ENCODE measurements at places on chromosomes 2 and 18.
A peak's percentile ranks its signal among the peaks of the same experiment; 100 is the strongest.

DNA sequence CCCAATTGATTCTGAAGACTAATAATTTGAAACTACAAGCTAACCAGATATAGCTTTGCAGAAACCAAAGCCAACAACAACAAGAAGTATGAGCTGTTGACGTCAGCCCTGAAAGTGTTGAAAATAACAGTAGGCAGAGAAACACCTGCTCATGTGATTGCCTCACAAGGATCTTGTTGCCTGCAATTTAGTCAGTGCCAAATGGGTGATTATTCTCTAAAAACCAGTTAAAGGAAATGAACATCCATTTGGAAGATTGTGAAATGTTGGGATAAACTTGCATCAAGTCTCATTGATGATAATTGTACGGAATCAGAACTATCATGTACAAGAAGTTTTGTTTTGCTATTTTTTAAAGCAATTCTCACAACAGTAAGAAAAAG, 2.8 kb downstream of the CYTIP start:
- no peak for DNase-seq

GRCh38 chr2:41698678-41699422, 349.0 kb upstream of the PKDCC start:
- peak; percentile 28 for DNase-seq

DNA sequence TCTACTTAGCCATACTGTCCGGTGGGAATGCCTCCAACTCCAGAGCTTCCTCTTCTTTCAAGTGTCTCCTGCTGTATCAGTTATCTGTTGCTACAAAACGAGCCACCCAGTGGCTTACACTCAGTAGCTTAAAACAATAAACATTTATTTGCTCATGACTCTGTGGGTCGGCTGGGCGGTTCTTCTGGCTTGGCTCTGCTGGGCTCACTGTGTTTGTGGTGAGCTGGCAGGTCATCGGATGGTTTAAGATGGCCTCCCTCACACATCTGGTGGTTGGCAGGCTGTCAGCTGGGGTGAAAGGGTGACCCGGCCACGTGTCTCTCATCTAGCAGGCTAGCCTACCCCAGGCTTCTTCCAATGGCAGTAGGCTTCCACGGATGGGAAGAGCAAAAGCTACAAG, 122.4 kb upstream of the SLC1A4 start:
- peak; percentile 87 for DNase-seq

DNA sequence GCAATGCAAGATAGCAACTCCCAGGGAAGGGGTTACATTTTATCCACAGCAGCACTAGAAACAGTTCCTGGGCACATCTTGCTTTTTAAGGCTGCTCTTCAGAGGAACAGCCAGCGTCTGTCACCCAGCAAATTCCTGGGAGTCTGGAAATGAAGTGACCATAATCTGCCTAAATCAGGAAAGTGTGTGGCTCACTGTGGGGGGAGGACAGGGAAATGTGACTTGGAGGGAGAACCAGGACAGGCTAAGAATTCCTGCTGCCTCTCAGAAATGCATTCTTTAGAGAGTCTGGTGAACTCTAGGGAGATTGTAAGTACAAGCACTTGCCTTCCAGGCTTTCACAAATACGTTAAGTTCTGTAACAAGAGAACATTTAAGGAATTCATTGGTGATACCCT, 364.3 kb upstream of the SPHKAP start:
- peak; percentile 47 for DNase-seq

DNA sequence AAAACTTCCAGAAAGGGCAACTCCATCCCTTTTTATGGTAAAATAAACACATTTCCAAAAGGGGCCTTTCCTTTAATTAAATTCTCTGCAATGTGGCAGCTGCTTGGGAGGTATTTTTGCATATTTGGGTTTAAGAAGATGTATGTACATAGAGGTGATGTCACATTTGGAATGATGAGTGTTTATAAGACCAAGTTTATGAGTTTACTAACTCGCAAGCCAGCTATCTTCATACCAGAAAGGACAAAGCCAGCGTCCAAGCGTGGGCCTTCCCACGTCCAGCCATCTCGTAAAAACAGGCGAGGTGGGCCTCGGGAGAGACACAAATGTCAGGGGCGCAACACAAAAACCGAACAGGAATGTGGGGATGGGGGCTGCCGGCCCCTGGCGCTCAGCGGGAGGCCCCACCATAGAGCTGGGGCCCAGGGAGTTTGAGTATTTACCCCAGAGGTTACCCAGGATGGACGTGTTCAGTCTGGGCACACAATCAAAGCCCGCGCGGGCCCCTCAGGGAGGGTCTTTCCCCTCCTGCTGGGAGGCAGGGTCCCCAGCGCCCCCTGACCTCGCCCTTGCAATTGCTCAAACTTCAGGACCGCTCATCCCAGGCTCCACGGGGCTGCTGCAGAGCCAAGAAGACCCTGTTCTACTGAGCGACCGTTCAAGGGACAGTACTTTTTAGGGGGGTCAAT, 137.3 kb downstream of the TWIST2 start:
- no peak for DNase-seq

GRCh38 chr2:17892770-17893534, 14.5 kb downstream of the KCNS3 start:
- DNase-seq, result no peak
